Activated T-helper 1 cell treated with Interleukin-2 at 50 U/mL for 16 hours (primary cell): ENCODE measurements at places on chromosomes 5 and 9.

- DNase-seq, result no peak
Observed at GRCh38 chr9:134717056-134717455, 75.5 kb downstream of the COL5A1 start.

DNA sequence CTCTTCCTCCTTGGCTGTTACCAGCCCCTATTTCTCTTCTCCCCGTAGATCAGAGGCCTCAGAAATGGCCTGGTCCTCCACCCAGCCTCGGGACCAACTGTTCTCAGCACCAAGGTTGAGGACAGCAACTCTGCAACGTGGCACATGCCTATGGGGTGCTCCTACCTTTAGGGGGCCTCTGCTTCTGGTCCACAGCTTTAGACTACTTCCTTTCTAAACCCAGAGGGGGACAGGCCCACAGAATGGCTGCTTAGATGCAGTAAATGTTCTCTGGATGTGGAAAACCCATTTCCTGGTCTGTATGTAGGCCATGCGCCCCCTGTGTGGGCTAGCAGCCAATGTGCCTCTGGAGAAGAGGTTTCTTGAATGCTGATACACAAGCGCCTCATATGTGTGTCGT, 68.4 kb downstream of the NRG2 start:
- no peak for DNase-seq

DNA sequence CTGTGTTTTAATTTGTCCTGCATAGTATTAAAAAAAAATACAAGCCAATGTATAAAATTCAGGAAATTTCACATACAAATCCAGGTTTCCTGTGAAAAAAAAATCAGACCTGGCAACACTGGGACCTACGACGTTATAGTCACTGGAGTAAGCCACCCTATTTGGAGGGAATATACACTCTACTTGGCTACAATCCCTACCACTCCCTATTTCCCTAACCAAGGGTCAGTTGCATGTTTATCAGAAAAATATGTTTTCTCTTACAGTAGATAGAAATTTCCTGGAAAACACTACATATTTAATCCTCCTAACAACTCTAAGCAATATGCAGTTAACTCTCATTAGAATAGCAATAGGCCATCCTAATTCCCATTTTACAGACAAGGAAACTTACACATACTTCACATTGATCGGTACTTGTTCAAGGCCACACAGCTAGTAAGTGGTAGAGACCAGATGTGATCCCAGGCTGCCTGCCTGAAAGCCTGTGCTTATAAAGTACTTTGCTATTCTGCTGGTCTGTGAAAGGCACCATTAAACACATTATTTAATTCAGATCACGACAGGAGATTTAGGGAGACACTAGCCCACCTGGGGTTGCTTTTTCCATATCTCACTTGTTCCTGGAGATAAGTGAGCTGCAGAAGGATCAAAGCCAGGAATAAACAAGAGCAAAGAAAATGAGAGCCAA, 70.8 kb downstream of the MFAP3 start:
- no peak for DNase-seq

GRCh38 chr9:126734877-126735276, 70.0 kb upstream of the ZBTB43 start:
- DNase-seq, result no peak

GRCh38 chr5:172528440-172528839, 74.1 kb upstream of the SH3PXD2B start:
- no peak for DNase-seq

- no peak for DNase-seq
Observed at GRCh38 chr5:135295852-135296251, 103.2 kb downstream of the MACROH2A1 start.

- no peak for DNase-seq
Observed at GRCh38 chr5:35305336-35306020, 75.2 kb upstream of the PRLR start.

DNA sequence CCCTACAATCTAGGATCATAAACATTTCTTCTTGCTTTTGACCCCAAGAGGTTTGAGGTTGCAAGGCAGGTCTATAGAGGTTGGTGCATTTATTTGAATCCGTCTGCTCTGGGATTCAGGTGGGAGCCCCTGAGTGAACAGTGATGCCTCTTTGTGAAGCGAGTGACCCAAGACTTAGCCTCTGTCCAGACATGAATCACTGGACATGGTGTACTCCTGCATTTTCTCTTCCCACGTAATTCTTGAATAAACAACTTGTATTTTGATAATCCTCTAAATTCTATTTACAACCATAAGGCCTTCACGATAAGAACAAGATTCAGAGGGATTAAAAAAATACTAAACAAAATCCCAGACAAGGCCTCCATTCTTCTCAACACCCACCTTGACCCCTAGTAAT, 67.5 kb upstream of the PLPP6 start:
- DNase-seq, result no peak

DNA sequence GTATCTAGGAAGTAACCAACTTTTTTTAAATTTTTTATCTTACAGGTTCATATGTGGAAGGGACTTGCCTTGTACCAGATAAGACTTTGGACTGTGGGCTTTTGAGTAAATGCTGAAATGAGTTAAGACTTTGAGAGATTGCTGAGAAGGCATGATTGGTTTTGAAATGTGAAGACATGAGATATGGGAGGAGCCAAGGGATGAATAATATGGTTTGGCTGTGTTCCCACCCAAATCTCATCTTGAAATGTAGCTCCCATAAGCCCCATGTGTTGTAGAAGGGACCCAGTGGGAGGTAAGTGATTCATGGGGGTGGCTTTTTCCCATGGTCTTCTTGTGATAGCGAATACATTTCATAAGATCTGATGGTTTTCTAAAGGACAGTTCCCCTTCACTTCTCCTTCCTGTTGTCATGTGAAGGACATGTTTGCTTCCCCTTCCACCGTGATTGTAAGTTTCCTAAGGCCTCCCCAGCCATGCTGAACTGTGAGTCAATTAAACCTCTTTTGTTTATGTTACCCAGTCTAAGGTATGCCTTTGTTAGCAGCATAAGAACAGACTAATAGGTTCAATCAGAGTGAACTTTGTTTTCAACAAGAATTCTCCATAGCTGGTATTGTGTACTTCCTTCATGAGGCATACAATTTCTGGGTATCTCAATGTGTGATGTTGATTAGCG, 535.6 kb upstream of the MEF2C start:
- no peak for DNase-seq

GRCh38 chr5:142800776-142801494, 30.8 kb downstream of the ARHGAP26 start:
- peak; percentile 4 for DNase-seq

- DNase-seq, result no peak
Observed at GRCh38 chr5:99621772-99622681, 693.2 kb upstream of the CHD1 start.

DNA sequence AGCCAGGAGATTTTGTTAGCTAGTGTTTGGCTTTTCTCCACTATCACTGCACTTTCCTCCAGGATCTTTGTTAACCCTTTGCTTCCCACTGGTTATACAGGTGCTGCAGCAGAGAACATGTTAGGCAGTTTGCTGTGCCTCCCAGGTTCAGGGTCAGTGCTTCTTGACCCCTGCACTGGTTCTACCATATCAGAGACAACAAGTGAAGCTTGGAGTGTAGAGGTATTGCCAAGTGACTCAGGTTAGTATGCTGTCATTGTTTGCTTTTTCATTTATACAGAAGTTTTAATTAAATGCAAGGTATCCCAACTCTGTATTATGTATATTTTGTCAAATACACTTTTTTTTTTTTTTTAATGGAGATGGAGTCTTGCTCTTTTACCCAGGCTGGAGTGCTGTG, 68.4 kb downstream of the GAPVD1 start:
- DNase-seq, result no peak

DNA sequence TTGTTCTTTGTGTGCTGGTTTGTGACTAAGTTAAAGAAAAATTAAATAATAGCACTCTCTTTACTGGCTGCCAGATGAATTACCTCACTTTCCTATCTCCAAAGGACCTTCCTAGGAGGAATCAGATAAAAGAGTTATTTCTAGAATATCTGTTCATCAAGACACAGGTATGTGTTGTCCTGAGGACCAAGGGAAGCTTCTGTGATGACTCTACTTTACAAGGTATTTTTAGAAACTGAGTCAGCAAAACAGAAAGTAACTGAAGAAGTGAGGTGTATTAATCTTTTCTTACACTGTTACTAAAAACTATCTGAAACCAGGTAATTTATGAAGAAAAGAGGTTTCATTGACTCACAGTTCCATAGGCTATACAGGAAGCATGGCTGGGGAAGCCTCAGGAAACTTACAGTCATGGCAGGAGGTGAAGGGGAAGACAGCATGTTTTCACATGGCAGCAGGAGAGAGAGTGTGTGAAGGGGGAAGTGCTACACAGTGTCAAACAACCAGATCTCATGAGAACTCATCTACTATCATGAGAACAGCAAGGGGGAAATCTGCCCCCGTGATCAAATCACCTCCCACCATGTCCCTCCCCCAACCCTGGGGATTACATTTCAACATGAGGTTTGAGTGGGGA, 189.2 kb upstream of the DMAC1 start:
- DNase-seq, result no peak

- DNase-seq, result no peak
Observed at GRCh38 chr5:5295351-5295750, 127.1 kb upstream of the ICE1 start.

DNA sequence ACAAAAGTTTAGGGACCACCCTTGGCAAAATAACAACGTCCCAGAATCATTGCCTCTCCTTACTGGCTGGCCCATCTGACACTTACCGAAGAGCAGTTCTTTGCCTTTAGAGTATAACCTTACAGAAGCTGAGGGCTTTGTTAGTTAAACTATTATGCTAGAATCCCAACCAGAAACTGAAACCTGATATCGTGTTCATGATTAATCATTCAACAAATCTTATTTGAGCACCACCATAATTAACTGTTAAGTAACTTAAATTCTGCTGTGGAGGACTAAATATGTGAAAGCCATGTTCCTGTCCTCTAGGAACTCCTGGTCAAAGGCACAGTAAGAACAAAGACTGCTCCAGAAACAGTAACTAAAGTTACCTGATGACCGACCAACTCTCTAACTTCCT, 104.9 kb downstream of the ARL15 start:
- DNase-seq, result no peak

DNA sequence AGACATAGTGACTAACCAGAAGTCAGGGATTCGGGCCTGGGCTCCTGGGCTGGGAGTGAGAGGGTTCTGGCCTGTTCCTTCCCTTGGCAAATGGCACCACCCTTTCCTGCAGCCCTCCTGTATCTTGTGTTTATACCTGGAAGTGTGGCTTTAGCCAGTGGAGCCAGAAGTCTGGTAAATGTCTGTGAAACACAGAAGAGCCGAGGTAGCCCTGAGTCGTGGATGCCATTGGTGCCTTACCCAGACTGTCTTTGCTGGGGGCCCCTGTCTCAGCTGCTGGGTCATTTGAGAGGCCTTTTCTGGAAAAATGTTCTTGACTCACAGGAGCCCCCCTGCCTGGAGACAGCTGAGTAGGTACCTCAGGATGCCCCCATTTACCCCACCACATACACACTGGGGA, 95.7 kb upstream of the BASP1 start:
- no peak for DNase-seq

DNA sequence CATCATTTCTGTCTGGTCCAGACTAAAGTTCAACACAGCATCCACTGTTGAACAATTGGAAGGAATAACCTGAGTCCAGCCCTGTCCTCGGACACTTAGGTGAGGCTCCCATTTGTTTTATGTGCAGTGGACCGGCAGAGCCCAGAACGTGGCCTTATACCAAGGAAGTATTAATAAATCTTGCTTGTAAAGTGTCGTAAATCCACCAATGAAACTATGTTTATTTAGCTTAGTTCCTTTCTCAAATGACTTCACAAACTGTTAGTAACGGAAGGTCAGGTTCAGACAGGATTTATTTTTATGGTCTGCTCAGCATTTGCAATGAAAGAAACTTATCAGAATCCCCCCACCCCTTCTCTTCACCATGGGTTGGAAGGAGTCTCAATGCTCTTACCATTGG, 149.5 kb downstream of the PCSK1 start:
- DNase-seq, result no peak

DNA sequence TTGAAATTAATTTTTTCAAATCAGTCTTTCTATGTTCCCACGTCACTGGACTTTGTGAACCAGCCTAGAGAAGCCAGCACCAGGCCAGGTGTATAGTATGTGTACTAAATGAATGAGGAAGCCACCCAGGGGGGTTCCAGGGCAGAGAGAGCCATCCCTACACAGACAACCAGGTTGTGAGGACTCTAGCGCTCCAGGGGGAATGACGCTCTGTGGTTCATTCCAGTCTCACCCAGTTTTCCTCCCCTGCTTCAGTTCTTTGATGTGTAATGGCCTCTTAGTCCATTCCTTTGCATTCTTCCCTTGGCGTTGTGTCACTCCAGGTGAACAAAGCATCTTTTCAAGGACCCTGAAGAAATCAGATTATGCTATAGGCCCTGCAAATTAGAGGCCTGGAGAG, 330.6 kb downstream of the NSG2 start:
- no peak for DNase-seq

DNA sequence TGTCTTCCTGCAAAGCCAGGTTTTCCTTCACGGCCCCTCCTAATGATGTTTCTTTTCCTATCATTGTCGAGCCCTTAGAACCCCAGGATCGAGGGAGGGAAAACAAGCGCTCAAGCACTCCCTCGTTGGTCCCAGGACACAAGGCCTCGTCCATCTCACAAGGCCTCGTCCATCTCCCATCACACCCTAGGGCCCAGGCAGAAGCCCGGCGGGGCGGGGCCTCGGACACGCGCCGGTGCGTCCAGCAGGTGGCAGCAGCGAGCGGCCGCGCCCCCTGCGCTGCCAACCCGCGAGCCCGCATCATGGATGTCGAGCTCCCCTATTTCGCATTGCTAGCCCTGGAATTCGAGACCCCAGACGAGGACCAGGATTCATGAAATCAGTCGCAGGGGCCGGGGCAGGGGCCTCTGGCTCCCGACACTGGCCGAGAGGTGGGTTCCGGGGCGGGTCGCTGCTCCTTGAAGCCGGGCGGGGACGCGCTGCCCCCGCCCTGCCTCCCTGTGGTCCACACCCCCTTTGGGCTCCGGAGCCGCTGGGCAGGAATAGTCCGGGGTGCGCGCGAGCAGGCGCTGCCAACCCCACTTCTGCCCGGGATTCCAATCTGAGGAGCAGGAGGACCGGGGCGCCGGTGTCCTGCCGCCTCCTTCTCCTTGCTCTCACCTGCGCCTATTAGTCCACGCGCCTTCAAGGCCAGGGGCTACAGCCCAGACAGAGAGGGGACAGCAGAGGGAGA, at the start of gene ABLIM3:
Gene ABLIM3 (plus strand): TSS at position 270 of the 733 bp plus-strand sequence. CDS start 603 bp downstream, outside the sequence.
- peak; percentile 54 for DNase-seq

DNA sequence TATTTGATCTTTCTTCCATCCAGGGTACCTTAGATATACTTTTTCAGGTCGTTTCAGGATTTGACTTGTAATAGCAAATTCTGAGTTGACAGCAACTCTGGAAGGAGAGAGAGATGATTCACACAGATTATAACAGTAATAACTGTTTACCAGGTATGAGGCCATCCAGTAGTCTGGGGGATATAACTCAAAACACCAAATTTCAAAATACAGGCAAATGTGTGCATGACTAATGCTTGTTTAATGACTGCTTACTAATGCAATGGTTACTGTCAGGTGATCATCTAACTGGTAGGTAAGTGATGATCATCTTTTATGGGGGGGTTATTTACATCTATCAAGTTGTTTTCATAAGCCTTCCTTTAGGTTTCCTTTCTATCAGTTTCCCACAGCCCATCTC, 412.3 kb downstream of the MAT2B start:
- no peak for DNase-seq

- DNase-seq, result no peak
Observed at GRCh38 chr9:112535811-112536210, 49.2 kb downstream of the KIAA1958 start.

GRCh38 chr9:104868687-104869404, 59.1 kb downstream of the ABCA1 start:
- DNase-seq, result no peak

GRCh38 chr9:75921391-75922127, 31.1 kb downstream of the PCSK5 start:
- no peak for DNase-seq
